ENCODE measurements at places on chromosomes 5 and 9.

DNA sequence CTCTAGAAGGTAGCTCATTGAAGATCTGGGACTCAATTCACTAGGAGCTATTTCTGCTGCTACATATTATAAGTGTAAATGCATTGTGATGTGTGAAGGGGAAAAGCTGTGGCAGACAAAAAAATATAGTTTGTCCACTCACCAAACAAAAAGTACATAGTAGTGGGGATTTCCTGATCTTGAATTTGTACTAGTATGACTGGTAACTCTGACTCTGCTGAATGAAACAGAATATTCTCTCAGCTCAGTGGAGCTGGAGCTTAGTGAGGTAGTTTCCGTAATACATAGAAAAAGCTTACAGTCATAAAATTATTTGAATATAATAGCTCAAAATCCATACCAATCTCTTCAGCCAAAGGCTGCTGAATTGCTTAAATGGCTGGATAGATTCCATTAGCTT is 455.6 kb upstream of the CD180 start:
- no peak for DNase-seq

DNA sequence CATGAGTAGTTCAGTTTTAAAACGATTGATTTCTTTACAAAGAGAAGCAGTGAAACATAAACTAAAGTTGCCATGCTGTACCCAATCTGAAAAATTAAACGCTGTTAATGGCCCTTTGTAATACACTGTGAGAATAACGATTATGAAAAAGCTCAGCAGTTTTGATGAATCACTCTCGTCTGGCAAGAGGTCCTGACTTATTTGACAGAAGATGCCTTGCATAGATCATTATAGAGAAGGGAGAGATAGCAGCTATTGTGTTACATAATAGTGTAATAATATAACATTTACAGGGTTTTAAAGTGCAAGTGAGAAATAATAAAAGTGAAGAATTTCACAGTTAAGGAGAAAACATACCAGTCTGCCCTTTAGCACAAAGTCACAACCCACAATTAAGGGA is 361.5 kb upstream of the CDH10 start:
- no peak for DNase-seq

DNA sequence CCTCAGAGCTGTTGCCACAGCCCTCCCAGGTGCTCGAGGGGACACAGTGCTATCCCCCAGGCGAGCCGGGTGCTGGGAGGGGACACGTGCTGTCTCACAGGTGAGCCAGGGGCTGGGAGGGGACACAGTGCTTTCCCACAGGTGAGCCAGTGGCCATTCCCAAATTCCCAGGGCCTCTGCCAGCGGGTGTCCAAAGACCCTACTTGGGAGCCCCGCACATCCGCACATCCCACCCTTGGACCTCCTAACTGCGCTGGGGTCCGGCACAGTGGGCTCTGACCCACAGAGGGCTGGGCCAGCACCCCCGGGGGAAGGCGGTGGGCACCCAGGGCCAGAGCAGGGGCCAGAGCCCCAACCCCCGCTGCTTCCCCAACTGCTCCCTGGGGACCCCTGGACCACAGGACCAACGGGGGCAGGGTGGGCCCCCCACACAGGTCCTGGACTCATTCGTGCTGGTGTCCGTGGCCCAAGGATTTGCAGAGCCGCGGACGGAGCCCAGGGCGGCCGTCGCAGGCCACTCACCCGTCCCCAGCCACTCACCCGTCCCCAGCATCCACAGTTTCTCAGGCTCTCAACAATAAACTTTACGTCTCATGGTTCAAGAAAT is 17.9 kb downstream of the EXD3 start:
- no peak for DNase-seq

DNA sequence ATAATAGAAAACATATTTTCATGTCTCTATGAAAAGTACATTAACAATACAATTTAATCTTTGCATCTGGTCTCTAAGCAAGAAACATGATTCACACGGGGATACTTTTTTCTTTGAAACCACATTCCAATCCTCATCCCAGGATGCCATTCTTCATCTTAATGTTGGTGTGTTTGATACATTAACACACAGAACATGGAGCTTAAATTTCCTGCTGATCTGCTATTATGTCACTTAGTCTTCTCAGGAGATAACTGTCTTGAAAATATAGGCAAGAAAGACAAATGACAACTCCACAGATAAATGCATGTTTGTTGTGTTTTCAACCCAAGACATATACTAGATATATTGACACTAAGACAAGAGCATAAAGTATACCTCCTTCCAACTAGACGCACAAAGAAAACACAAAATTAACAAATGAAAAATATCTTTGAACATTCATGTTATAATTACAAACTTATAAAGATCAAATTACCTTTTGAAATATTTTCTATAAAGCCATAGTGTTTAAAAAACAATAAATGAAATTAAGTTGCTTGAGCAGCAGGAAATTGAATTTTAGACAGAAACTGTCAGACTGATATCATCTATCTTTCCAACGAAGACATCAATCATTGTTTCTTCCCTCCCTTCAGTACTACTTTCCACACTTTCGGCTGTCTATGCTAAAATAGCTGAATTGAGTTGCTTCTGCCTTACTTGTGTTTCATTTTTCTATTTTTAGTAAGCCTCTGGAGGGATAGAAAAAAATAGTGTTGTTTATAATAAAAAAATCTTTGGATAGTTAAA is 1676.7 kb upstream of the CDH9 start:
- no peak for DNase-seq

GRCh38 chr9:93468763-93469456 is 15.5 kb upstream of the FAM120AOS start:
- no peak for DNase-seq

GRCh38 chr5:74432216-74432615 is 208.3 kb downstream of the ENC1 start:
- no peak for DNase-seq

DNA sequence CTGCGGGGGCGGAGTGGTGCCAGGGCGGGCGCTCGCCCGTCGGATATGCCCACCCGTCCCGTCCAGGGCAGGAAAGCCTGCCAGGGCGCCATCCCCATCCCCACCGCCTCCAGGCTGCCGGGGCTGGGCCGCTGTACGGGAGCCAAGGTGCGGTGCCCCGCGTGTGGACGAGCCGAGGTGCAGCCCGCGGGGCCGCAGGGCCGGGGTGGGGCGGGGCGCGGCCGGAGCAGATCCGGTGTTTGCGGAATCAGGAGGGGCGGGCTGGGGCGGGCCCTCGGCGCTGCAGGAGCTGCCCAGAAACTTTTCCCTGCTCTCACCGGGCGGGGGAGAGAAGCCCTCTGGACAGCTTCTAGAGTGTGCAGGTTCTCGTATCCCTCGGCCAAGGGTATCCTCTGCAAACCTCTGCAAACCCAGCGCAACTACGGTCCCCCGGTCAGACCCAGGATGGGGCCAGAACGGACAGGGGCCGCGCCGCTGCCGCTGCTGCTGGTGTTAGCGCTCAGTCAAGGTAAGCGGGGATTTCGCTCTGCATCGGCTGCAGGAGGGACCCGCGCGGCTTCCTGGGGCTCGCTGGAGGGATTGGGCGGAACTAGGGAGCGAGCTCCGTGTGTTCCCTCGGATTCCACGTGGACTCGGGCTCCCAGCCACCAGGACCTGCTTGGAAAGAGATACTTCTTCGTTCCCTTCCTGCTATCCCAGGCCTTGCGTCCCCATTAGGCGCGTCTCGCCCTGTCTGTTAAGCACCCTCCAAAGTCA is at the start of gene ITGA2:
TSS of gene ITGA2 (plus strand) at position 328 of the 756 bp plus-strand sequence. CDS start at position 445, 117 bp downstream.
- peak; percentile 10 for DNase-seq

DNA sequence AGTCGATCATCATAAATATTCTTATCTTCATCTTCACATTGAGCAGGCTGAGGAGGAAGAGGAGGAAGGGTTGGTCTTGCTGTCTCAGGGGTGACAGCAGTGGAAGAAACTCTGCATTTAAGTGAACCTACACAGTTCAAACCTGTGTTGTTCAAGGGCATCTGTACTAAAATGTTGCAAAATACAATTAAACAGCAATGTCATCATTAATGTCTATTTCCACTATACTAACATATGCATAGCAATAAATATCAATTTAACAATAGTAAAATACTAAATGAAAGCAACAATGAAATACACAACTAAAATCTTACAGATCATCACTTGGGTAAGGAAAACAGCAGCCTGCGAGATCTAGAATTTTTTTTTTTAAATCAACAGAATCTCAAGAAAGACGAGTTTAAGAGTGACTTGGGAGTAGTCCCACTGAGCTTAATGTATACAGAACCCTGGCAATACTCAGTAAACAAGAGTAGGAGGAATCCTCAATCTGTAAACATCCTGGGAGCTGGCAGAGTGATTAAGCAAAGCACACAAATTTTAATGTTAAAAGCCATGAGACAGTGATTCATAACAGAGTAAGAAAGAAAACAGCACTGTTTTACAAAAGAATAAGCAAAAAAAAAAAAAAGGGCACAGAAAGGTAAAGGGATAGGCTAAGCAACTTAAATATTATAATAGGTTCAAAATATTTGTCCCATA is 10.0 kb downstream of the HOMER1 start:
- DNase-seq = no peak

- no peak for DNase-seq
These were observed 56.7 kb downstream of the CYFIP2 start for GRCh38 chr5:157322581-157322980.

GRCh38 chr9:102360846-102361245 is 622.4 kb upstream of the GRIN3A start:
- DNase-seq = no peak

GRCh38 chr9:86549920-86550319 is 195.7 kb upstream of the TUT7 start:
- no peak for DNase-seq

DNA sequence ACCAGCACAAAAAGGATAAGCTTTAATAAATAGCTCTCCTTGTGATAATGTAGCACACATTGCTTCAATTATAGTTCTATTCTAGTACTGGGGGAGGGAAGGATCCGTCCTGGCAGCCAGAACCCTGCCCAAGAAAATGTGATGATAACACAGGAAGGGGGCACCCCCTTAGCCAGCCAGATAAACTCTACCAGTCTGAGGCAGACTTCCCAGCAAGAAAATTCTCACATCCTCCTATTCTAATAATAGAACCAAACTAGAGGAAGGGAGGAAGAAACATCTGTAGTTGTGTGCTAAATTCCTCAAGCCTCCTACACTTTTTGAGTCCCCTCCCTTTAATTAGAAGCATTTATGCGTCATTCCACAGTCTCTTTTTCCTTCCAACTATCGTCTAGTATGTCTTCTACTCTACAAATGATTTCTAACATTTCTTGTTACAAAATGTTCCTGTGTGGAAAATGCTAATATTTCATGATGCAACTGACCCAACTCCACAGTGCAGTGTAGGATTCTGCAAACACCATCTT is 261.0 kb downstream of the SEMA5A start:
- no peak for DNase-seq

DNA sequence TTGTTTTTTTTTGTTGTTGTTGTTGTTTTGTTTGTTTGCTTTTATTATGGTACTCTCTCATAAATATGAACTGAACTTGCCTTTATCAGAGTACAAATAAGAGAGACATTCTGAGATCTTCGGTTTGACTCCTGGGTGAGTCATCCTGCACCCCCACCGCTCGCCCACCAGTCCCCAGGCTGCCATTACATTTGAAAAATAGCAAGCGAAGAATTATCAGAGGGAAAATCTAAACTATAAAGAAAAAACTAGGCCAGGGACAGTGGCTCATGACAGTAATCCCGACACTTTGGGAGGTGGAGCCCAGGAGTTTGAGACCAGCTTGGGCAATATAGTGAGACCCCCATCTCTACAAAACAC is 122.1 kb upstream of the MAP3K1 start:
- DNase-seq = no peak

GRCh38 chr5:154816891-154817492 is 33.4 kb downstream of the FAXDC2 start:
- no peak for DNase-seq

GRCh38 chr9:738209-738915 is 103.1 kb upstream of the DMRT1 start:
- DNase-seq = no peak

DNA sequence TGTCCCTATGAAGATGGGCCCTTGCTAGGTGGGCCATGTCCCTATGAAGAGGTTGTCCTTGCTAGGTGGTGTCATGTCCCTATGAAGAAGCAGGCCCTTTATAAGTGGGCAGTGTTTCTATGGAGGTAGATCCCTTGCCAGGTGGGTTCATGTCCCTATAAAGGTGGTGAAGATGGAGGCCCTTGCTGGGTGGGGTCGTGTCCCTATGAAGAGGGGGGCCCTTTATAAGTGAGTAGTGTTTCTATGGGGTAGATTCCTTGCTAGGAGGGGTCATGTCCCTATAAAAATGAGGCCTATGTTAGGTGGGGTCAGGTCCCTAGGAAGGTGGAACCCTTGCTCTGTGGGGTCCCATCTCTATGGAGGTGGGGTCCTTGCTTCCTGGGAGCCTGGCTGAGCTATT is 283.4 kb upstream of the IRX2 start:
- DNase-seq = no peak

- DNase-seq = no peak
These were observed 172.4 kb downstream of the IRX2 start for GRCh38 chr5:2579126-2579525.

GRCh38 chr5:17440766-17441165 is 57.3 kb upstream of the TAF11L2 start:
- DNase-seq = no peak

- DNase-seq = no peak
These were observed 68.1 kb downstream of the YIPF5 start for GRCh38 chr5:144102361-144102760.

DNA sequence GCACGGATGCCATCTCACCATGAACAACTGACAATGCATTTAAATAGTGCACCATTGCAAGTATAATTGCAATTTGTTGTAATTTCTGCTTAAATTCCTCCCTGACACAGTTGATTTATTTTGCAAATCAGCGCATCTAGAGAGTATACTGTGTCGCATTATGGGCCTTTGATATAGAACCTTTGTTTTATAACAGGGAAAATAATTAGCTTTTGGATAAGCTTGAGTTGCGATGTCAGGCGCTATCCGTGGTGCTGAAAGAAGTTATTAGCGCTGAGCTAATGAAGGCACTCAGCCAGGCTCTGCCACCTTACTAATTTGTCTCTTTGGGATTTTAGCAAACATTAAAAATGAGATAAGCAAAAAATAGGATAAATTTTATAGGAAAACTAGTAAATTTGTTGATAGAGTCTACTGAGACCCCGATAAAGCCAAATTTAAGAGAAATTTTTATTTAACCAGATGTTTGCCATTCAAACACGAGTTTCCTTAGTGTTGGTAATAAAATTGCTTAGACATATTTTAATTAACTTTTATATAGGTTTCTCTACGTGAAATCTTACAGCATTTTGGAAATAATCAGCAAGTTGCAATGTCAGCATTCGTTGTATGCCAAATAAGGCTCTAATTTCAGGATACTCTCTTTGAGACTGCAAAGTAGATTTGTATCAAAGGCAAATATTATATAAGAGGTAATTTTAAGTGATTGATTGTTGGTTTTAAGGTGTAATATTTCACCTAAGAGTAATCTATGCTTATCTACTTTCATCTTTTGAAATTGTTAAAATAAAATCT is 355.5 kb downstream of the TLR4 start:
- no peak for DNase-seq

GRCh38 chr5:8184455-8185063 is 315.6 kb downstream of the MTRR start:
- no peak for DNase-seq

DNA sequence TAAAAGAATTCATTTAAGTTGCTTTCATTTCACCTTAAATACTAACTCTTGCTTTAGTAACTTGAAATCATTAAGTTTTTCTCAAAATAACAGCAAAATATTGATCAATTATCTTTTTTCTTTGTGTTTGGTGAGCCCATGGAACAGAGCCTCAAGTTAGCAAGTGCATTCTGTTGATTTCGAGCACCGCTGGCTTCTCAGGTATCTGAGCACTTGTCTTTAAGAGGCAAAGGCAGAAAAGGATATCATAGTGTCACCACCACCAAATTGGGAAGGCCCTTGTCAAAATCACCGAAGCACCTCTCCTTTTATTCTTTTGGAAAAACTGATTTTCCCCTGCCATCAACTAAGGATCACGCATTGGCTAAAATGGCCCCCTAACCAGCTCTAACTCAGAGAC is 17.1 kb upstream of the CTNNAL1 start:
- no peak for DNase-seq
